ENCODE measurements at places on chromosomes 12 and 14.

GRCh38 chr12:104215638-104216297 is at the start of gene TXNRD1:
Gene TXNRD1 (plus strand): TSS chr12:104215779. CDS start chr12:104215803, 24 bp downstream.
- peak; percentile 47 for DNase-seq

DNA sequence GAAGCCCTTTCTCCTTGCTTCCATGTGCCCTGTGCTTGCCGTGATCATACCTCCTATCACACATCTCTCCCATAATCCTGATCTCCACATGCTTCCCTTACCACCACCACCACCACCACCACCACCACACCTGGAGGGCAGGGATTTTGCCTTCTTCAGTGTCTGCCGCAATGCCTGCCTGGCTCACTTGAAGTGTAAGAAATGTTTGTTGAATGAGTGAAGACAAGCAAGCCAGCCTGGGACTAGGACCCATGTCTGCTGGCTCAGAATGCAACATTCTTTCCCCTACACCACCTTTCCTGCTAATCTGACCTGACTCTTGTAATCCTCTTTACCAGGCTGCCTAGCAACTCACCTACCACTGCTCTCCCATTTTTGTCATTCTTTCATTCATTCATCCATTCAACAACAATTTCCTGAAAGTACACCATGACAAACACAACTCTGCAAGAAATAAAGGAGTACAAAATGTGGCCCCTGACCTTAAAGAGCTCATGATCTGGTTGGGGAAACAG is 3.5 kb upstream of the NID2 start:
- no peak for DNase-seq

GRCh38 chr12:39490500-39491282 is 47.8 kb upstream of the KIF21A start:
- DNase-seq = no peak

DNA sequence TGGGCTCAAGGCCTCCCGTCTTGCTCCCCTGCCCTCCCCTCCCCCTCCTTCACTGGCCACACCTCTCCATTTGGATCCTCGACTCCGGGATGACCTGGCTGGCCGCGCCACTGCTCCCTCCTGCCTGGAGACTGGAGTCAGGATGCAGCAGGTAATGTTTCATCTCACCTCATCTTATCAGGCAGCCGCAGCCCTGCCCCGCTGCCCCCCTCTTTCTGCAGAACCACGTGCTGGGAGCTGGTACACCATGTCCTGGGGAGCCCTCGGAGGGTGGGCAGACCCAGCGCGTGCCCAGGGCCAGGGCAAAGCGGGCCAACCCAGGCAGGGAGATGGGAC is 31.1 kb downstream of the BEGAIN start:
- no peak for DNase-seq

DNA sequence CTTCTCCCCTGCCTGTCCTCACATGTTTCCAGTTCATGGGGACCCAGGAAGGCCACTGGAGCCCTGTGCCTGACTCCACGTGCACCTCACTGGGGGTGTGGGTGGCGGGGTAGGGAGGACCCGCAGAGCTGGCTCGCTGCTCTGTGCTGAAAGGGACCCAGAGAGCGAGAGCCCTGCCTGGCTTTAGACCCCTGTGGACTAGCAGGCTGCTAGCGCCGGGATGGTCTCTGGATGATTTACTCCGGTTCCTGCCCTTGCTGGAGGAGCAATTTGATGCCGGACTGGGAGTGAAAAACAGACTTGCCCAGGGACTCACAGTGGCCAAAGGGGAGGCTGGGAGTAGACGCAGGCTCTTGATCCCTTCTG is 49.0 kb downstream of the NTF3 start:
- DNase-seq = no peak

Data from DMS153 (cell line).